ENCODE measurements at places on chromosomes 16 and 17. TPM values are rescaled to one million over a fixed set of nuclear protein-coding genes. Genes with fewer than 3 reads are reported as not detected.

- DNase-seq = no peak
These were observed 45.2 kb upstream of the DHX40 start for GRCh38 chr17:59520251-59520650.

GRCh38 chr16:83952587-83952939 is 477 bp upstream of the OSGIN1 start:
- no peak for DNase-seq

BCL6B gene
- 29.7 TPM for total RNA-seq

ABCA3 gene
- total RNA-seq = 9.6 TPM

TPSG1 gene
- 1.3 TPM for total RNA-seq
